MV-4-11 (cell line): ENCODE measurements at places on chromosomes 11 and 22.
A peak's percentile ranks its signal among the peaks of the same experiment; 100 is the strongest.

DNA sequence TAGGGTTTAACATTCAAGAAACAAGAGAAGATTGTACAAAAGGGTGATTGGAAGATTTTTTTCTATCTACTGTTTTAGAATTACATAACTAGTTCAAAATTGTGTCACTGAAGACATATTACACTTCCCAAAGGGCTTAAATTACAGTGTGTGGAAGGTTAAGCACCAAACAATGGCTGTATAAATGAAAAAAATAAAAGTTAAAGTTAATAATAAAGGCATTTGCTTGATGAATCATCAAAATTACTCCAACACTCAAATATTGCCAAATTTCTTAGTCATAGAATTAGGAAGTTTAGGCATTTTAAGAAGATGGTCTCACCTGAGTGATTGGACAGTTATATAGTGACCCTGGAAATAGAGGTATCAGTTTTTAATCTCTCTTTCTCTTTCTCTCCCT is 227.6 kb upstream of the CARD18 start:
- no peak for DNase-seq

DNA sequence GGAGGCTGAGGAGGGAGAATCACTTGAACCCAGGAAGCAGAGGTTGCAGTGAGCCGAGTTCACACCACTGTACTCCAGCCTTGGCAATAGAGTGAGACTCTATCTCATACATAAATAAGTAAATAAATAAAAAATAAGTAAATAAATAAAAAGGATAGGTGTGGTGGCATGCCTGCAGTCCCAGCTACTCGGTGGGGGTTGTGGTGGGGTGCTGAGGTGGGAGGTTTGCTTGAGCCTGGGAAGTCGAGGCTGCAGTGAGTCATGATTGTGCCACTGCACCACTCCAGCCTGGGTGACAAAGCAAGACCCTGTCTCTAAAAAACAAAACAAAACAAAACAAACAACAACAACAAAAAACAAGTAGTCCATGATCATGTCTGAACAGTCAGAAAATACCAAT is 3.1 kb downstream of the LARGE2 start:
- no peak for DNase-seq

- DNase-seq: peak; percentile 58
These were observed 146.5 kb upstream of the RAG2 start for GRCh38 chr11:36744375-36745168.

GRCh38 chr11:71265559-71266092 is 13.2 kb upstream of the SHANK2 start:
- no peak for DNase-seq

DNA sequence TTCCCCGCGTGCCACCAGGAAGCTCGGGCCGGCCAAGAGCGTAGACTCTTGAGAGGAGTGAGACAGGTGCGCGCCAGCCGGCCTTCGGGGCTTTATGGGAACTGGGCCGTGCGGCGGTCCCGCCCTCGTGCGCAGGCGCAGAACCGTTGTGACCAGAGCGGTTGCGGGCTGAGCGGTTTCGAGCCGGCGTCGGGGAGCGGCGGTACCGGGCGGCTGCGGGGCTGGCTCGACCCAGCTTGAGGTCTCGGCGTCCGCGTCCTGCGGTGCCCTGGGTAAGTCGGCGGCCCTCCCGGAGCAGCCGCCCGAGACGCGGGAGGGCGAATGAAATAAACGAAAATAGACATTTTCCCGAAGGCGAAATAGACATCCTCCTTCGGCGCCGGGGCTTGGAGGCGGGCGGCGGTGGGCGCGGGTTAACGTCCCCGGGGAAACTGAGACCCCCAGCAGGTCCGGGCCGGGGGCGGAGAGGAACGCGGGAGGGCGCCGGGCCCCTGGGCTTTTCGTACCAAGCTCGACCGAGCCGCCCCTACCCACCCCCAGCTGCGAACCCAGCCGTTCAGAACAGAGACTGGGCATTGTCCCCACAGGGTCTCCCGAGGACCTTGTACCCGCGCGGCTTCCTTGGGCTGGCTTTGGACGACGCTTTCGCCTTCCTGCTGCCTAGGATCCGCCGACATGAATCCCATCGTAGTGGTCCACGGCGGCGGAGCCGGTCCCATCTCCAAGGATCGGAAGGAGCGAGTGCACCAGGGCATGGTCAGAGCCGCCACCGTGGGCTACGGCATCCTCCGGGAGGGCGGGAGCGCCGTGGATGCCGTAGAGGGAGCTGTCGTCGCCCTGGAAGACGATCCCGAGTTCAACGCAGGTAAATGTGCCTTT is at the start of gene ASRGL1:
ASRGL1 (plus strand) TSS at position 146 of the 879 bp plus-strand sequence; CDS start at position 676, 530 bp downstream.
- DNase-seq: peak; percentile 42

GRCh38 chr11:8631395-8632118 is 37.5 kb upstream of the STK33 start:
- no peak for DNase-seq

DNA sequence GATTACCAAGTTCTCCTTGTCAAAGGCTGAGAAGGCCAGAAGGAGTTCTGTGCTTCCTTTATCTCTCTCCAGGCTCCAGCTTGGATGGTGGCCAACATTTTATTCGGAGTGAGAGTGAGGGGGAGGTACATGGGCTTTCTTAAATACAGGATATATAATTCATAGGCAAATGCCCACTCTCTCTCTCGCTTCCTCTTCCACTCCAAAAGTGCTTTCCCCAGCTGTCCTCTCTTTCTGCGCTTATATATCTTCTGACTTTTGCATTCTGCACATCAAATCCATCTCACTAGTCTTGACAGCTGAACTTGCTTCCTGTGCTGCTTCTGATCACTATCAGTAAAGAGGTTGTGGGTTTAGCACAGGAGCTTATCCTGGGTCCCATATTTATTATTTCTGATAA is 125.4 kb upstream of the ARHGAP20 start:
- peak; percentile 26 for DNase-seq

DNA sequence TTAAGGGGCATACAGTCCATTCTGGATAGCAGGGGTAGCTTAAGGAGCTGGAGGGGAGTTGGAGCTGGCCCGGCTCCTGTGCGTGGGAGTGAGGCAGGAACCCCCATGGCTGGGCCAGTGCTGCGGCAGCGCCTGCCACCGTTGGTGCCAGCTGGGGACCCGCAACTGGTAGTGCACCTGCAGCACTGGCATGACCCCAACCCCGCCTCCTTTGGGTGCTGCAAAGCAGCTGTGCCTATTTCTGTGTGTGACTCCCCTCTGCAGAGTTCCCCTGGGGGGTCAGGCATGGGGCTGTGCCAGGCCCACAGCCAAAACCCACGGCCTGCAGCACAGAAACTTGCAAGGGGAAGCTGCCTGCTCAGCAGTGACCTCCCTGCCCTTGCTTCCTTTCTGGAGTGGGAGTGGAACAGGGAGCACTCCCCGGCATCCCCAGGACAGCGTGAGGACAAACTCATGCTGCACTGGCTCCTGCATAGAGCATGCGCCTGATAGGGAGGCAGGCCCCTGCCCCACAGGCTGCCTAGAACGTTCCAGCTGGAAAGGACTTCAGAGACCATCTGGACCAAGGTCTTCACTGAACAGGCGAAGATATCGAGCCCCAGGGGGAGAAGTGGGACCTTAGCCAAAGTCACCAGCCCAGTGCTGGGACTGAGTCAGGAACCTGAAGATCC is 26.2 kb upstream of the RAB1B start:
- DNase-seq: peak; percentile 26

DNA sequence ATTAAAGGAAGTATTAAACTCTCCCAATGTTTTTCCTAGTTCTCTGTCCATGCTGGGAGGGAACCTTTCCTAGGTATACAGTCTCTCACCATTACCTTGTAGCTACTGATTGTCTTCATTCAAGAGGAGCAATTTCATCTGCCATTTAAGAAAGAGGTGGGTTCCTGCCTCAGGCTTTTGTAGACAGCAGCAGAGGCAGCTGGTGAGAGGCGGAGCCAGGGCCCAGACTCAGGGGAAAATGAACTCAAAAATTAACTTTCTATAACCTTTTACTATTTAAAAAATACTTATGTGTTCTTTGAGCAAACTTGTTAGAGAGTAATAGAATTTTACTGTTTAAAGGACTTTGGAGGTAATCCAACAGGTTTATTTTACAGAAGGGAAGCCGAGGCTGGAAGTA is 133.0 kb downstream of the SNX19 start:
- no peak for DNase-seq

DNA sequence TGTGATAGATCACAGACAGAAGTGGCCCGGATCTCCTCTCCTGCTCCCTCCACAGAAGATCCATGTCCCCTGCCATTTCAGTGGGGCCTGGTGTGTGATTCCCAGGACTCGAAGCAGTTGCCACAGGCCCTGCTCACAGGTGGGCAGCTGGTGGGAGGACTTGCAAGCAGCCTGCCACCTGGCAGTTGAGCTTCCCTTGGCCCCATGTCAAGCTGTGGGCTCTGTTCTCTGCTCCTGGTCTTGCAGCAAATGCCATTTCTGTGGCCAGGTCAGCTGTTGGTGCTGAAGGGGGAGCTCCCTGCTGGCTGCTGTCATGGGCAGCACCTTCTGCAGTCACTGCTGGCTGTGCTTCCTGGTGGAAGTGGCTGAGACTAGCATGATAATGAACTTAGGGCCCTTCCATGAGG is 59.1 kb upstream of the SLC22A12 start:
- peak; percentile 18 for DNase-seq

DNA sequence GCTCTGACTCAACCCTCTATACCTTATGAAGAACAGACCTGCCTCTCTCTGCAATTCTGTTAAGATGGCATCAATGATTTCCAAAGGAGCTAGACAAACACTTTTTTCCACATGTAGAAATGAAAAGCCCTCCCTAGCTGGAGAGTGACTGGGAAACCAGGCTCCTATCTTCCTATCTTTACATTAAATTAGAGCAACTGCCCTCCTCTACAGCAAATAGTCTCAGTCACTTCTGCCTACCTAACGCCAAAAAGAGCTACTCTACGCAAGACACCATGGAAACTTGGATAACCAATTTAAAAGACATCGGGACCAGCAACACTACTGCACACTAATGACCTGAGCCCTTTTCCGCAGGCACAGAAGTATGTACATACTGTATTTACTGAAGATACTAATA is 84.8 kb downstream of the MICAL3 start:
- no peak for DNase-seq

GRCh38 chr11:110479108-110480101 is 49.7 kb downstream of the FDX1 start:
- peak; percentile 90 for DNase-seq

GRCh38 chr11:76699451-76700091 is 29.0 kb upstream of the LRRC32 start:
- DNase-seq: no peak
